Large intestine (tissue), 12 donors: ENCODE measurements at places on chromosomes 11 and 22. TPM values are rescaled to one million over a fixed set of nuclear protein-coding genes. Genes with fewer than 3 reads are reported as not detected.

OR2AG1 gene
- polyA plus RNA-seq = 0.07 TPM

RFPL2 gene
- polyA plus RNA-seq = 0.21 TPM

PTPRCAP gene
- 6.8 TPM for polyA plus RNA-seq

PLEKHA7 gene
- 59.0 TPM for polyA plus RNA-seq

GLB1L2 gene
- 6.7 TPM for polyA plus RNA-seq

LMNTD2 gene
- 4.6 TPM for polyA plus RNA-seq

WT1 gene
- 4.6 TPM for polyA plus RNA-seq

OR51I1 gene
- not detected for polyA plus RNA-seq

BCO2 gene
- polyA plus RNA-seq = 11.0 TPM

NRIP3 gene
- polyA plus RNA-seq = 0.78 TPM

- no peak for DNase-seq
Measured at GRCh38 chr11:7907121-7907520, 23.9 kb downstream of the OR10A6 start.

DNA sequence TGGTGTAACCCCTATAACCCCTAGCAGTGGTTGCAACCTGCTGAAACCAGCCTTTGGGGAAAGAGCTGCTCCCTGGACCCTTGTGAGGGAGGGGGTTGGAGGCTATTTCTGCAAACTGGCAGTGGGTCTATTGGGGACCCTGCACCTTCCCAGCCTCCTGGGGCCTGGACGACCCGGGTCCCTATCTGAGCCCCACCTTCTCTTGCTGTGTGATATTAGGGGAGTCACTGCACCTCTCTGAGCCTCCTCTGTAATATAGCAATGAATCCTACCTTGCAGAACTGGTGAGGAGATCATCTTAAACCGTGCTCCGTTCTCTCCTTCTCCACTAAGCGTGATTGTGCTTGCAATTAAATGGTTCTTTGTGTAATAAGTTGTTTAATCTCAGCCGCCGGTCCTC lies 24.0 kb upstream of the MPPED1 start:
- no peak for DNase-seq

DNA sequence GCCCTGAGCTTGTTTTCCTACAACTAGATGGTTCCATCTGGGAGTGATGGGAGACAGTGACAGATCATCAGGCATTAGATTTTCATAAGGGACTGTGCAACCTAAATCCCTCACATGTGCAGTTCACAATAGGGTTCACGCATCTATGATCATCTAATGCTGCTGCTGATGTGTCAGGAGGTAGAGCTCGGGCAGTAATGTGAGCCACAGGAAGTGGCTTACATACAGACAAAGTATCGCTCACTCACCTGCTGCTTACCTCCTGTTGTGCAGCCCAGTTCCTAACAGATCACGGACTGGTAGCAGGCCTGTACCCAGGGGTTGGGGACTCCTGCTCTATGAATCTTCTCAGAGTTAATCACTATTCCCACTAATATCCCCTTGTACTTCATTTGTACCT lies 12.4 kb downstream of the AAMDC start:
- no peak for DNase-seq

DNA sequence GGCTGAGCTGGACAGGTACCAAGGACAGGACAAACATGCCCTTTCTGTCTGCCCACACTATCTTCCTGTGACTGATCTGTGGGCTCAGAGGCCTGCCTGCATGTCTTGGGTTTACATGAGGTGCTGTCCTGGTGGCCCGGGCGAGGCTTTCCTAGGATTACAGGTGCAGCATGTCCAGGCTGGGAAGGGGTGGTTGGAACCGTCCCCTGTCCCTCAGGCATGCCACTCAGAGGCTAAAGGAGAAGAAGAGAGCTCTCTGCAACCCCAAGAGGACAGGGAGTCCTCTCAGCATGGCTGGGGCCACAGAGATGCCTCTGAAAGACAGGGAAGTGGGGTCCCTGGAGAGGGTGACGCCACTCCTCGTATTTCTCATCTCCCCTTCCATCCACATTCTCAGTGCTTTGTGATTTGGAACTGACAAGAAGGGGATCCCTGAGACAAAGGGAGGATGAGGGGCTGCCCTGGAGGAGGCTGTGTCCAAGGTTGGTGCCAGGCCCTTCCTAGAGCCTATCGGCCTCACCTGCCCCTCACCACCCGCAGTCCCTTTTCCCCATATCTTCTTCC lies 64.6 kb upstream of the LMO1 start:
- no peak for DNase-seq

- DNase-seq = no peak
Measured at GRCh38 chr11:22165759-22166513, 26.9 kb upstream of the ANO5 start.

DNA sequence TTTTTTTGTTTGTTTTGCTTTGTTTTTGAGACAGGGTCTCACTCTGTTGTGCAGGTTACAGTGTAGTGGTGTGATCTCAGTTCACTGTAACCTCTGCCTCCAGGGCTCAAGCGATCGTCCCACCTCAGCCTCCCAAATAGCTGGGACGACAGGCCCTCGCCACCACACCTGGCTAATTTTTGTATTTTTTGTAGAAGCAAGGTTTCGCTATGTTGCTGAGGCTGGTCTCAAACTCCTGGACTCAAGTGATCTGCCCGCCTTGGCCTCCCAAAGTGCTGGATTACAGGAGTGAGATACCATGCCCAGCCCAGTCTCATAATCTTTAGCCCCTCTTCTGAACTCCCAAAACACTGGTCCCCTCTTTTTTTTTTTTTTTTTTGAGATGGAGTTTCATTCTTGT lies 50.6 kb downstream of the KCNJ4 start:
- DNase-seq = no peak

DNA sequence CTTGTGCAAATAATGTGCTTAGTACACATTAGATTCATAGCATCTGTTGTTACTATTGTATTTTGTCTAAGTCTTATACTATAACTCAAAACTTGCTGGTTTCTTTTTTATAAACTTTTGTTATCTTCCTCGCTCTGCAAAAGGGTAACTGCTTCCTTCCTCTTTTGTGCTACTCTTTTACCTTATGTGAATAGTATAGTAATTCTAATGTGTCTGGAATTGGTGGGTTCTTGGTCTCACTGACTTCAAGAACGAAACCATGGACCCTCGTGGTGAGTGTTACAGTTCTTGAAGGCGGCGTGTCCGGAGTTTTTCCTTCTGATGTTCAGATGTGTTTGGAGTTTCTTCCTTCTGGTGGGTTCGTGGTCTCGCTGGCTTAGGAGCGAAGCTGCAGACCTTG lies 563.1 kb upstream of the LUZP2 start:
- no peak for DNase-seq

DNA sequence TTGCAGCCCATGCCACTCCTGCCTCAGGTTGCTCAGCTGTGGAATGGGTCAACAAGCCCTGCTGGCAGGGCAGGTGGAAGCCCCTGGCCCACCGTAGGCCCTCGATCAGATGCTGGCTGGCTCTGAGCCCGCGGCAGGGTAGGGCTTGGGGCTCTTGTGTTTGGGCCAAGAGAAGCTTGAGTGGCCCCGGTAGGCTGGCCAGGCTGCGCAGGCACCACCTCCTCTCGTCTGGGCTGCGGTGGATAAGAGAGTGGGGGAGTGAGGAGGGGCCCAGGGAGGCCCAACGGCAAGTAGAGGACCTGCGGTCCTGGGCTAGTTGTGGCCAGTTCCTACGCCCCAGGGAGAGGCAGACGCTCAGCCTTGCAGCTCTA lies 115.2 kb downstream of the CEP164 start:
- no peak for DNase-seq

GRCh38 chr11:41431784-41432183 lies 27.7 kb downstream of the LRRC4C start:
- peak; percentile 6 for DNase-seq

- no peak for DNase-seq
Measured at GRCh38 chr11:130519128-130519932, 70.9 kb downstream of the ADAMTS15 start.

- no peak for DNase-seq
Measured at GRCh38 chr11:117710211-117710610, 86.8 kb downstream of the DSCAML1 start.

DNA sequence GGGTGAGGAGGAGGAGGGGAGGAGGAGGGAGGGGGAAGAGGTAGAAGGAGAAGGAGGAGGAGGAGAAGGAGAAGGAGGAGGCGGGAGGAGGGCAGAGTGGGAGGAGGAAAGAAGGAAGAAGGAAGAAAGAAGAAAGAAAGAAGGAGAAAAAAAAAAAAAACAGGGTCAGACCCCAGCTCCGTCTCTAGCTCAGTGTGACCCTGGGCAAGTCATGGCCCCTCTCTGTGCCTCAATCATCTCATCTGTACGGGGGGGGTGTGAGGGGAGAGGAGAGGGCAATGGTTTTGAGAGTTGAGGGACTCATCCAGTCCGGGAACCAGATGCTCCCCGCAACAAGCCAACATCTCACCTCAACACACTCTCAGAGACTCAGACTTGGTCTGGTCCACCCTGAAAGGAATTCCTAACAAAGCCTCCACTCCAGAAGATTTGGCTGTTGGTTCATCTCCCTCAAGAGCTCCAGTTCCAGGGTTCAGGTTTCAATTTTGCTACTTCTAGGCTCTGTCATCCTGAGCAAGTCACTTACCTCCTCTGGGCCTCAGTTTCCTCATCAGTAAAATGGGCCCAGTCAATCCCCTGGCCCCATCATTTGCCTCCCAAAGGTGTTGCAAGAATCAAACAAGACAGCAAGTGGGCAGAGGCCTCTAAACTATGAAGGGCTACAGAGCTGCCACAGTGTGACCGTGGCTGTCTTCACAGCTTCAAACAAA lies 7.7 kb downstream of the CARD10 start:
- DNase-seq = no peak

DNA sequence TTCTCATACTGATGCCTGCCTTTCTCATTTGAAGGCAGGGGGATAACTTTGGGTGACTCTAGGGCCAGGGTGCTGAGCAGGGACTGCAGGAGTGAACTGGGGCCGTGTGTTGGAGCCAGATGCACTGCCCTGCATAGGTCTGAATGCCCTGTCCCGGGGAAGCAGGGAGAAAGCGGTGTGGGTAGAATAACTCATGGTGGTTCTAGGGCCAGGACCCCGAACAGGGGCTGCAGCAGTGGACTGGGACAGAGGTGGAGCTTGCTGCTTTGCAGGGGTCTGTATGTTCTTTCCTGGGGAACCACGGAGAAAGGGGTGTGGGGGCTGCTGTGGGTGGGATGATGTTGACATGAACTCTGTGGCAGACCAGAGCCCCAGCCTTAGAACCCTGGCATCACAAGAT lies 52.9 kb downstream of the GAB4 start:
- DNase-seq = no peak

DNA sequence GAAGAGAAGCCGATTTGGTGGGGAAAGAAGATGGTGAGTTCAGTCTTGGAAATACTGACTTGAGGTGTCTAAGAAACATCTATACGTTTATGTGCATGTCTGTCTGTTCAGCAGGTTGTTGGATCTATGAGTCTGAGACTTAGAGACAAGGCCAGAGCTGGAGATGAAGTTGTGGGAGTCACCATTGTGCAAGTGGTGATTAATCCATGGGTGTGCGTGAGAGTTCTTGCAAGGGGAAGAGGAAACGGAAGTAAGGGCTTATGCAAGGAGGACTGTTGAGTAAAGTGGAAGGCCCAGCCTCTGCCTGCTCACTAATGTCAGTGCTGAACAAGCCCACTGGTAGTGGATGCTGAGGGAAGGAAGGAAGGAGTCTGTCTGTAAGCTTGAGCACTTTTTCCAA lies 9.7 kb downstream of the TMEM45B start:
- DNase-seq = no peak

DNA sequence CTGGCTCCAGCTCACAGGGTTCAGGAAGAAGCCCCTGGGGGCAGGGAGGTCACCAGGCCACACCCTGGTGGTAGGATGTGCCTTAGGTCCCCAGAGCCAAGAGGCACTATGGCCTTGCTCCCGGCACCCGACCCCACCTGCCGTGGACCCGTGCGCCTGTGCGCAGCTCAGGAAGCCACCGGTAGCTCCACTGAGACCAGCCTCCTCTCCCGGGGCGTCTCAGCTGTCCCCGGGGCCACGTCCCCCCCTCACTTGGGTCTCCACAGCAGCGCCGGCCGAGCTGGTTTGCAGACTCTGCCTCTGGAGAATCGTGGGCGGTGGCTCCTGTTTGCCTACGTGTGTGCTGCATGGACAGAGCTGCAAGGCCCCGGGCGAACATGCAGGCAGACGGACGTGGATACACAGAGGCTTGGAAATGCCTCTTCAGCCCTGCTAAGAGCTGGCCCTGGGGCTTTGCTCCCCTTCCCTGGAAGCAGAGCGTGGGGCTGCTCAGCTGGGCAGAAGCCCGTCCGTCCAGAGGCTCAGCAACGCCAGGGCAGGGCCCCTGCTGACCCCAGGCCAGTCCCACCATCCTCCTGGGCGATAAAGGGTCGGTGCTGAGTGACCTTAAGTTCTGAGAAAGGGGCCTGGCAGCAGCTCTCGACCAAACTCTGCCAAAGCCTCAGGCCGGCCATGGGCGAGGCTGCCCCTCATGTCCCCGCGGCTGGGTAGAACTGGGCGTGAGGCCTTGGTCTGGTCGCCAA lies 15.3 kb upstream of the MUC5B start:
- DNase-seq = no peak

DNA sequence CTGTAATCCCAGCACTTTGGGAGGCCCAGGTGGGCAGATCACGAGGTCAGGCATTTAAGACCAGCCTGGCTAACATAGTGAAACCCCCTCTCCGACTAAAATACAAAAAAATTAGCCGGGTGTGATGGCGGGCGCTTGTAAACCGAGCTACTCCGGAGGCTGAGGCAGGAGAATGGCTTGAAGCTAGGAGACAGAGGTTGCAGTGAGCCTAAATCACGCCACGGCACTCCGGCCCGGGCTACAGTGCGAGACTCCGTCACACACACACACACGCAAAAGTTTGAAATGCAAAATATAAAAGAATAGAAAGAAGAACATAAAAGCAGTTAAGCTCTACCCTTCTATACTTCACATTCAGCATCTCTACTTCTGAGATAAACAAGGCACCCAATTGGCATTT lies 1165.9 kb upstream of the CNTN5 start:
- no peak for DNase-seq

DNA sequence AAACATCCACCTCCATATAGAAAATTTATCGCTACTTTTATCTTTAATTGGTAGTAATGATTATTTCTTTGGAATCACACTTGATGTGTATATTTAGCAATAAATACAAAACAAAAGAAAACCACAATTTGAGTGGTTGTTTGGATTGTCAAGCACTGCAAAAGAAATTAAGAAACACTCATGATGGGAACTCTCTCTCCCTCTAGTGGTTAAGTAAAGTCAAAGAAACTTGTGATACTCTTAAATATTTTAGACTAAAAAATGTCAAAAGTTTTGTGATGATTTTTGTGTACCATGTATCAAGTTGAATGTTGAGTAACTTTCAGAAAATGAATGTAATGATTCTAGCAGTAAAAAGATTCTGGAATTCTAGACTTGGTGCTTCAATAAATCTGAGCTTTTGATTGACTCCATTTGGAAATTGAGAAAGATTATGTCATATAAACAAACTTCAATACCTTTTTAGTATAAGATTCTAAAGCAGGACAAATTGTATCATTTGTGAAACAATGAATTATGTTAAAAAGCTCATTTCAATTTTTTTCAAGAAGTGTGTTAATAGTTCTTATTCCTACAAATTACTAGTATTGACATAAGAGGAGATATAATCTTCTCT lies 20.8 kb downstream of the MUC15 start:
- DNase-seq = no peak

GRCh38 chr11:95398437-95399112 lies 167.6 kb upstream of the SESN3 start:
- peak; percentile 22 for DNase-seq
